ENCODE measurements at places on chromosomes 3 and 15.

GRCh38 chr15:62491642-62492041, 326.6 kb upstream of the C2CD4B start:
- no peak for DNase-seq

GRCh38 chr3:132595014-132595413, 2.1 kb upstream of the ACKR4 start:
- no peak for DNase-seq

DNA sequence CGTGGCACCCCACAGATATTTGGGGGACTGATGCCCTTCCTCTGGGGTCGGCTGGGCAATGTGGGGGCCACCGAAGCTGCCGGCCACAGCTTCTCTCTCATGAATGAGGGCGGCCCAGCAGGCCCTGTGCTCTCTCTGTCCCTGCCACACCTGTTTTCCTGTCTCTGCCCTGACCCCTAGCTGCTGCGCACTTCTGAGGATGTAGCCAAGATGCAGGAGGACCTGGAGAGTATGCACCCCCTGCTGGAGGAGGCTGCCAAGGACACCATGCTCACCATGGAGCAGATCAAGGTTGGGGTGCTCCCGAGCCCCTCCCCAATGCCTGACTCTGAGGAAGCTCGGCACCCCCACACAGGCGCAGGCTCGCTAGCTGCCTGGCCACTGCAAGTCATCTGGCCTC, 59.7 kb downstream of the SEMA3G start:
- no peak for DNase-seq

DNA sequence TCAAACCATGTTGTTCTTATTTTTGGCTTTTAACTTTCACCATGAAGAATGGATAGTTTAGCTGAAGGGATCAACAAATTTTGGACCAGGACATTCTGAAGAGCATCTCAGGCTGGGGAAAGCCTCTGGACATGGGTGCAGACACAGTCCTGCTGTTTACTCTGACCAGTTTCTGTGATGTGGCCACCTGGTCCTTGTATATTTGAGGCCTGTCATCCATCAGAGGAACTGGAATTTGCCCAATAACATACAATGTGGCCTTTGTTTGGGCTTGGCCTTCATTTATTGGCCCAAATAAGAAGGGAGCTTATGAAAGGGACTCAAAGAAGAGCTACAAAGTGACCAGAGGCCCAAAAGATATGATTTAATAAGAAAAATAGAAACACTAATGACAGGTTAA, 127.9 kb downstream of the MYRIP start:
- DNase-seq, result no peak

GRCh38 chr15:61839546-61839945, 220.7 kb downstream of the VPS13C start:
- no peak for DNase-seq

DNA sequence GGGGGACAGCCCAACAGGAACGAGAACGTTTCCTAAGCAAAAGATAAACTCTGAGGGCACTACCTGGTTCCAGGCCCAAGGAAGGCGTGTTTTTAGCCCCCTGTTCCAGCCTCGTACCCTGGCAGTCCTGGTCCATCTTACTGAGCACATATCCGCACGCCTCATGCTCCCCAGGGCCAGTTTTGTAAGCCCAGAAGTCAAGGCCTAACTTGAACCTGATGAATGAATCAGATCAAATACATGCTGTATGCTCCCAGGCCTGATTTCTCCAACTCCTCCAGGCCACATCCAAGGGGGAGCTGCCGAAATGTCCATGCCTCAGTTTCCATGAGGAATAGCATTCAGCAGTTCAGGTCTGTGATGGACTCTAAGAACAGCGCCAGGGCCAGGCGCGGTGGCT, 14.3 kb upstream of the DOCK3 start:
- DNase-seq, result no peak

GRCh38 chr15:42119446-42119760, 25.0 kb upstream of the PLA2G4D start:
- DNase-seq, result no peak

GRCh38 chr15:39969002-39969394, 35.1 kb downstream of the EIF2AK4 start:
- DNase-seq, result no peak

DNA sequence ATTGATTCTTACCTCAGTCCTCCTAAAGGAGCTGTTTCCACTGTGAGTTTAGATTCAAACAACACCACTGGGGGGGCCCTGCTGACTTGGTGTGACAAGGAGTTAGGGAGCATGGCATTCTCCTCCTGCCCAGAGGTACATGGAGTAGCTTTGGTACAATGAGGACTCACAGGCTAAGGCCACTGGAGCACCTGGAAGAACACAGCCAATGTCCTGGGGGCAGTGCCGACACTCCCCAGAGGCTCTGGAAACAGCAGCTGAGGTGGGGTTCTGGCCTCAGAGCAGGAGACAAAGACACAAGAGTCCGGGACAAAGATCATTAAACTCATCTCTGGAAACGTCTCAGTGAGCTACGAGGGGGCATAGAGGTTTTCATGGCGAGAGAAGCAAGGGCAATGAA, 69.7 kb upstream of the POMGNT2 start:
- DNase-seq, result no peak

DNA sequence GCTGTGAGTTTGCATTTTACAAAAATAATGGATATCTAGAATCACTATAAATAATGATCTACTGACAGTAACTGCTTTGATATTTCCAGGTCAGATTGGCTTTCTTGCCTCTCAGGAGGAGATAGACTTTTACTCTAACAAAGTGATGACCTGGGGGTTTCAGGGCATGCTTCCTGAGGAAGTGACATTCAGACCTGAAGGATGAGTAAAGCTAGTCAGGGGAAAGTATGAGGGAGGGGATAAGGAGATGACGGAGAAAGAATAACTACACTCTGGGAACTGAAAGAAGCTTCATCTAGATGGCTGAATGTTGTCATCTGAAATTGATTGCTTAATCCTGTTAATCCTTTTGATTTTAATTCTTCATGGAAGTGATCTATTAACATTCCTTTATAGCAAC, 32.2 kb downstream of the ARMC8 start:
- no peak for DNase-seq

GRCh38 chr15:23686466-23687142, 501 bp downstream of the NDN start:
- DNase-seq, result no peak

DNA sequence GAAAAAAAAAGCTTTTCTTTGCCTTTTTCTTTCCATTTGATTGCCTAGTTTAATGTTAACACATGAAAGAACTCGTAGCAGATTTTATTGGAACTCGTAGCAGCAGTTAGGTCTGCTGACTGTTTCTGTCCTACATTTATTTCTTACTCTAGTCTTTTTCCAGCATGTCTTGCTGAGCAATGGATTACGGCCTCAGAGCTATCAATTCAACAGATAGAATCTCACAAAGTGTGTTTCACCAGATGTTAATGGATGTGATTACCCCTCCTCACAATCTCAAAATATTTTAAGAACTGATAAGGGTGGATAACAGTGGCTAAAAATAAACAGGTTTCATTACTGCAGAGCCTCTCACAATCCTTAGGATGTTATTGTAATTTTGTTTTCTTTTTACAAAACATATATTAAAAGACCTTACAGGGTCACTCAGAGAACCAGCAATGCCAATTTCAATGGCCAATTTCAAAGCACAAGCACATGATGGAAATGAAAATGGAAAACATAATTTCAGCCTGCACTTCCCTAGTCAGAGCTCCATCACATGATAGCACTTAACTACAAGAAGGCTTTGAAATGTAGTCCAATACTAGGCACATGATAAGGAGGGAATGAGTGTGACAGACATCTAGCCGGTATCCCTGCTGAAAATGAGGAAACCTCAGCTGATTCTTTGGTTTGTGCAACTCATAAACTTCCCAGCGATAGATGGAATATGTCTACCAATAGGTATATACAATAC, 838.1 kb upstream of the SEMA6D start:
- DNase-seq, result no peak
